ENCODE measurements at places on chromosomes 3 and 15.

- DNase-seq = peak; percentile 60
These were observed 14.3 kb downstream of the ARL8B start for GRCh38 chr3:5136211-5136918.

DNA sequence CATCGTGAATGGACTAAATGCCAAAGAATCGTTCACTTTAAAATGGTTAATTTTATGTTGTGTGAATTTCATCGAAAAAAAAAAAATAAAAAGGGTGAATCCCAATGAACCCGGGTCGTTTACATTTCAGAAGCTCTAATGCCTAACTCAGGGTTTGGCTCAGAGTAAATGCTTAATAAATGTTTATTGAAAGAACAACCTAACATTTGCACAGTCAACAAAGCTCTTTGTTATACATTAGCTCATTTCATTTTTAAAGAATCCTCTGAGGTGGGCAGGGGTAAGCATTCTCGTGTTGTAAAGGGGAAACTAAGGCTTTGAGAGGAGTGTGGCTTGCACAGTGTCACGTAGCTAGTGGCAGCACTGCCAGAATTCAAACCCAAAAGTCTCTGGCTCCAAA lies 109.5 kb downstream of the RPLP1 start:
- no peak for DNase-seq

DNA sequence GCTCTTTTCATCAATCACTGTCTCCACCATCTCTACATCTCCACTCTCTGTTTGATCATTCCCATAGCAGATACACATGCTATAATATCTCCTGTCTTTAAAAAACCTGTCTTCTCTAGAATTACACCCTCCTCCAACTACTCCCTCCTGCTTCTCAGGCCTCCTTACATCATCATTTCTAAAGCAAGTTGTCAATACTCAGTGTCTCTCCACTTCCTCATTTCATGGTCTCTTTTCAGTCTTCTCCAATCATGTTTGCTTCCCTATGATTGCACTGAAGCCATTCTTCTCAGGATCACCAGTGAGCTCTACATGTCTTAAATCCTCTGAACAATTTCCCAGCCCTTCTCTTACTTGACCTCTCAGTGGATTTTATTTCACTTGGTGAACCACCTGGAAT lies 87.0 kb upstream of the ZNF280D start:
- no peak for DNase-seq

- DNase-seq = peak; percentile 37
These were observed at the start of gene SV2B for GRCh38 chr15:91099995-91100813. SV2B (plus strand) TSS chr15:91100257; CDS start chr15:91226264, 126,007 bp downstream.

DNA sequence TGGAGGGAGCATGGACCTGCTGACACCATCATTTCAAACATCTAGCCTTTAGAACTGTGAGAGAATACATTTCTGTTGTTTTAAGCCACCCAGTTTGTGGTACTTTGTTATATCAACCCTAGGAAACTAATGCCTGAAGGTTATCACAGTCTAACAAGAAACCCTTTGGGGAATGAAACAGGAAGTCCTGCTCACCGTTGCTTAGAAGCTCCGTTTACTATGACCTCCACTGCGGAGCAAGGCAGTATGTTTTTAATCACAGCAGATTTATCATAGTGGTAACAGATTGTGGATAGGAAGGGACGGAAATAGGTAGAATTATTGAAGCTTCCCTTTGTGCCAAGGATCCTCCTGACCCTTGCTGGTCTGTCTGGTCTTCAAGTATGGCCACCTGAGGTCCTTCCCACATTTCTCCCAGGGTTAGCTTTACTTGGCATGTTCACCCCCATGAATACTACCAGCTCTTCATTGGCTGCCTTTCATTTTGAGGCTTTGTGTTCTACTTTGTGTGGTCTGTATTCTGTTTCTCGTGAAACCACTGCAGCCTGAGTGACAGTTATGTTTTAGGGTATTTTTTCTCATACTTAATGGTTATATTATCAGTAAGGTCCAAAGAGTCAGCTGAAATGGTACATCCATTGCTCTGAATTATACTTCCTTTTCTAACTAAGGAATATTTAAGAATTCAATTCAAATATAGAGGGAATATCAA lies 201.6 kb downstream of the CHST2 start:
- no peak for DNase-seq

GRCh38 chr3:125150525-125151441 lies 61.8 kb downstream of the SLC12A8 start:
- peak; percentile 34 for DNase-seq

GRCh38 chr3:124973290-124973689 lies 38.7 kb upstream of the MUC13 start:
- no peak for DNase-seq

DNA sequence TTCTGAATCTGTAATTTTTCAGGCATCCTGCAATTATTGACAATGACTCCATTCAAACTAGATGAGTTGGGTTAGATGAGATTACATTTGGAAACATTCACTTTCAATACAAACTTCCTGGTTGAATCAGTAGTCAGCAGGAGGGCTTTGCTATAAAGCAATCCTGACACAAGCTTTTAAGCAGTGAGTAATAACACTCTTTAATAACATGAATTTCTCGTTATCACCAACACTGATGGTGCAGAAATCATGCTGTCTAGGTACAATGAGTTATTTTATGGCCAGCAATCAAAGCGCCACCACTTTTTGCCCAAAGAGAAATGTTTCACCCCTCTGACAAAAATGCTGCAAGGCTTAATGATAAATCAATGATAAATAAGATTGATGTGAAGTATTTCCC lies 474.8 kb upstream of the CNTN4 start:
- no peak for DNase-seq

GRCh38 chr3:173983343-173983742 lies 585.8 kb downstream of the NLGN1 start:
- no peak for DNase-seq

- DNase-seq = peak; percentile 55
These were observed 16.3 kb upstream of the JMJD7 start for GRCh38 chr15:41811432-41812195.

GRCh38 chr3:11826628-11827265 lies 19.9 kb downstream of the TAMM41 start:
- no peak for DNase-seq
